ENCODE measurements at places on chromosomes 13 and 19.

- no peaks in the 10 kb centered on the region for H3K36me3 ChIP-seq
- peaks cover 1% of the 10 kb centered on the region for H3K27me3 ChIP-seq
- peak; percentile 56 for DNase-seq
- H3K27ac ChIP-seq = no peak overlapping the region
- no peak overlapping the region for H3K4me3 ChIP-seq
Observed at GRCh38 chr19:3440082-3440481, 40.2 kb downstream of the SMIM24 start.

DNA sequence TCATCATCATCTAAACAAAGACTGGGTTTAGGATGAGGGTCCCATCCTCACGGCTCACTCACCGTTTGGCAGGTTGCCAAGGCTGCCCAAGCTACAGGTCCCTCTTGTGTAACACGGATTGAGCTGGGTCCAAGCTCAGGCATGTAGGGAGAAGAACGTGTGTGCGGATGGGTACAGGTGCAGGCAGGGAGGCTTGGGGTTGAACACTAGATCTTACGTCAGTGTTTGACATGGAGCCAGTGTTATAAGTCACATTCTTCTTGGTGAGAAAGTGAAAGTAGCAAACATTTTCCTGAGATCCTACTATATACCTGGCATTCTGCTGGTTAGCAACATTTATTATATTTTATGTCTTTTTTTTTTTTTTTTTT, 136.8 kb upstream of the RNF113B start:
- peaks cover 44% of the 10 kb centered on the region for H3K4me1 ChIP-seq
- peaks cover 2% of the 10 kb centered on the region for H3K27me3 ChIP-seq
- H3K36me3 ChIP-seq = peaks cover 6% of the 10 kb centered on the region
- DNase-seq = no peak
- no peak overlapping the region for H3K27ac ChIP-seq
- no peak overlapping the region for H3K4me3 ChIP-seq

GRCh38 chr19:11710313-11710712, 28.4 kb downstream of the ZNF823 start:
- no peaks in the 10 kb centered on the region for H3K4me1 ChIP-seq
- H3K4me3 ChIP-seq = no peak overlapping the region
- peaks cover 1% of the 10 kb centered on the region for H3K27me3 ChIP-seq
- no peak for DNase-seq
- no peaks in the 10 kb centered on the region for H3K36me3 ChIP-seq

GRCh38 chr13:40197936-40198595, 468.4 kb downstream of the FOXO1 start:
- H3K27ac ChIP-seq = no peak overlapping the region
- no peaks in the 10 kb centered on the region for H3K36me3 ChIP-seq
- H3K27me3 ChIP-seq = peaks cover 2% of the 10 kb centered on the region
- no peak overlapping the region for H3K4me3 ChIP-seq
- no peak for DNase-seq

GRCh38 chr13:28494778-28495537, at the start of gene FLT1:
Gene FLT1 (minus strand): TSS chr13:28495128. CDS start chr13:28494843, 285 bp downstream.
- peaks cover 15% of the 10 kb centered on the region for H3K4me1 ChIP-seq
- H3K27ac ChIP-seq = no peak within 1 kb of the TSS
- H3K4me3 ChIP-seq = peak within 1 kb of the TSS; percentile 93
- H3K27me3 ChIP-seq = peaks cover 3% of the 10 kb centered on the region
- peak; percentile 74 for DNase-seq

- H3K36me3 ChIP-seq = no peaks in the 10 kb centered on the region
- H3K27me3 ChIP-seq = peaks cover 11% of the 10 kb centered on the region
- peaks cover 20% of the 10 kb centered on the region for H3K4me1 ChIP-seq
- H3K4me3 ChIP-seq = peak overlapping the region; percentile 64
Observed at GRCh38 chr13:110575322-110576069, 14.0 kb upstream of the RAB20 start.

DNA sequence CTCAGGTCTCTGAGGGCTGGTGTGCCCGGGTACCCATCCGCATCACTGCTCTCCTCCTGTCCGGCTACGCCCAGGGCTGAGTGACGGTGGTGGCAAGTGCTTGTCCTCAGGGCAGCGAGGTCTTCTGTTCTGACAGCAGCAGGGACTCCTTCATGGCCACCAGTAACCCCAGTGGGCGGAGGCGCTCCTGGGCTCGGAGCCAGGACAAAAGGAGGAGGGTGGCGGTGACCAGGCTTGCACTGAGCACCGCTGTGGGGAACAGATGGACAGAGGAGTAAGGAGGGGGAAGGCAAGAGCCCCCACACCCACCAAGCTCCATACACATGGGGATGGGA, 5.8 kb downstream of the CD320 start:
- H3K27ac ChIP-seq = no peak overlapping the region
- DNase-seq = no peak
- H3K4me3 ChIP-seq = no peak overlapping the region

DNA sequence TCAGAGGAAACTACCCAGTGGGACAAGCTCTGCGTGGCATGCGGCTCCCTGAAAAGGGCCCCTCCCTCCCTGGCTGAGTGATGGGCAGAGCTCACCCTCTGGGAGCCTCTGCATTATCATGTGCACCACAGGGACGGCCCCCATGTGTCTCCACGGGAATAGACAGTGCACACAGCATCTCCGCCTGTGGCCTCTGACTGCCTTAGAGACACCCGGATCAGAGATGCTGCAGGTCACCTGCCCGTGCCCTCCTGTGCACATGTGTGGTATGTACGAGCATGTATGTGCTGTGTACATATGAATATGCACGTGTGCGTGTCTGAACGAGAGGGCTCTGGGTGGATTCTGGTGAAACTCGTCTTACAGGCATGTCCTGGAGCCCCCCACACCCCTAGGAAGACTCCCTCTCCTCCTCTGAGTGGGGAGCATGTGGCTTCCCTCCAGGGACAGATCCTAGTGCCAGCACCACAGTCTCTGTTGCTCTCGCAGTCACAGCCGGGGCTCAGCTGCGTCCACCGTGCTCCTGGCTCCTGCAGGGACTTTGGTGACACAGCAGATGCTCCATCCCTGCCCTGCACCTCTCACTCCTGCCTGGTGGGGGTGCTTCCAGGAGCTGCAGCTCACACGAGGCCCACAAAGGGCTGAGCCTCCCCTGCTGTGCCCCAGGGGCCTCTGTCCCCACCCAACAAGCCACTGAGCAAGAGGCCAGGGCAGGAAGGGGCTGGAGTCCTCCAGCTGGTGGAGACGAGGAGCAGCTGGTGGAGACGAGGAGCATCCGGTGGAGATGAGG, 19.6 kb downstream of the C13orf46 start:
- H3K27ac ChIP-seq = no peak overlapping the region
- no peaks in the 10 kb centered on the region for H3K4me1 ChIP-seq
- peaks cover 24% of the 10 kb centered on the region for H3K36me3 ChIP-seq
- peaks cover 19% of the 10 kb centered on the region for H3K27me3 ChIP-seq
- H3K4me3 ChIP-seq = no peak overlapping the region

DNA sequence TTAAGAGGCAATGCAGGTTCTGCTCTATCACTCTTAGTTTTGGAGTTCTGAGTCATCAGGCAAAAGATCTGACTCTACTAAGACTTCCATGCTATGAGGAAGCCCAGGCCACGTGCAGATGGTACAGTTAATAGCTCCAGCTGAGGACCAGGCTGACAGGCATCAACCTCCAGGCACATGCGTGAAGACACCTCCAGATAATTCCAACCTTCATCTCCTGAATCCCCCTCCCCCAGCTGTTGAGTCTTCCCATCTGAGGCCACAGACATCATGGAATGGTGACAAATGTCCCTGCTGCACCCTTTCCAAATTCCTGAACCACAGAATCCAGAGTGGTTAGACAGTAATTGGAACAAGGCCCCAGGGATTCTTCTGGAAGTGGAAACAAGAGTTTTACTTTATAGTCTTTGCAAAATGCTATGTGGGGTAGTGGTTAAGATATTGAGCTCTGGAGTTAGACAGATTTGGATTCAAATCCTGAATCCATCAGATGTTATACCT, 183.8 kb downstream of the KLF5 start:
- no peaks in the 10 kb centered on the region for H3K36me3 ChIP-seq
- no peak for DNase-seq
- H3K4me1 ChIP-seq = no peaks in the 10 kb centered on the region
- H3K27ac ChIP-seq = no peak overlapping the region
- H3K27me3 ChIP-seq = no peaks in the 10 kb centered on the region

DNA sequence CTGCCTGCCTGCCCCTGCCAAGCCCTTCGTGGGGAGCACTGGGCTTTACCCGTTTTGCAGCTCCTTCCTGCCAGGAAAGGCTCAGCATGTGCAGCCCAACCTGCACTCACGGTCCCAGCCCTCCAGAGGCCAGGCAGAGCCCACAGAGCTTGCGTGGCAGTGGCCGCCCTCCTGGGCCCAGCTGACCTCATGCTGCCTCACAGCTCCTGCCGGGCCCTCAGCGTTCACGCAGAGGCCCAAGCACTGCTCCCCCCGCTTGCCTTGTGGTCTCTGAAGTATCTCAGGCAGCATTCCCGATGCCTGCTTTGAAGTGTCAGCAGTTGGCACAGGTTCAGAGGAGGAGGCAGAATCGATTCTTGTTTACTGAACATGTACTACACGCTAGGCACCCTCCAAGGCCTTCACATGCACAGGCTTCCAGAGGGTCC, 32.5 kb downstream of the CAPN12 start:
- H3K4me1 ChIP-seq = peaks cover 3% of the 10 kb centered on the region
- no peak overlapping the region for H3K4me3 ChIP-seq
- no peak overlapping the region for H3K27ac ChIP-seq
- DNase-seq = no peak
